ENCODE measurements at places on chromosomes 4 and X.
A peak's percentile ranks its signal among the peaks of the same experiment; 100 is the strongest.

DNA sequence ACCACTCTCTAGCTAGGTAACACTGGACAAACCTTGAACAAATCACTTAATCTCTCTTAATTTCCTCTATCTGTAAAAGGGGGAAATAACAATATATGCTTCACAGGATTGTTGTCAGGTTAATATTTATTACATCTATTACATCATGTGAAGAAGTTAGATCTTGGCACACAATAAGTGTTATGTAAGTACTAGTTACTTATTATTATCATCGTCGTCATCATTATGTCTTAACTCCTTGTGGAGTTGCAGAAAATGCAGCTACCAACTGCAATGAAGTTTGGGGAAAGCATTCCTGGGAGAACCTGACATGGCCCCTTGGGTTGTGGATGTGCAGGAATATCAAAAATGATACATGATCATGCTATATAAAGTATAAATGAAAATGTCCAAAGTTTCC, 4.8 kb upstream of the JCHAIN start:
- no peak for DNase-seq

DNA sequence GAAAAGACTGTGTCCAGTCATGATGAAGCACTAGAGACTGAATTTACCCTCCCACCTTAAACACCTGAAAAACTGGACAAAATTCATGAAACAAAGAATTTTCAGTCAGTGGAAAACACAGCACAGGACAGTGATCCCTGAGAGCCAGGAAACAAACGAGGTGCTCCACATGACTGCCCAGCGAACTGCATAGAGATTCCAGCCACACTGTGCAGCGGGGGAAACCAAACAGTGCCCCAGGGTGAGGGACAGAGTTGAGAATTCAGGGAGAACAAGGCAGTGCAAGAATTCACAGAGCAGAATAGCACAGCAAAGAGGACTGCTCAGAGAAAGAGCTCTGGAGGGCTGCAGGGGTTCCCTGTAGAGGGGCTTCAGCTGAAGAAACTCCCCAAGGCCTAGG, 55.5 kb upstream of the SEC24B start:
- no peak for DNase-seq

DNA sequence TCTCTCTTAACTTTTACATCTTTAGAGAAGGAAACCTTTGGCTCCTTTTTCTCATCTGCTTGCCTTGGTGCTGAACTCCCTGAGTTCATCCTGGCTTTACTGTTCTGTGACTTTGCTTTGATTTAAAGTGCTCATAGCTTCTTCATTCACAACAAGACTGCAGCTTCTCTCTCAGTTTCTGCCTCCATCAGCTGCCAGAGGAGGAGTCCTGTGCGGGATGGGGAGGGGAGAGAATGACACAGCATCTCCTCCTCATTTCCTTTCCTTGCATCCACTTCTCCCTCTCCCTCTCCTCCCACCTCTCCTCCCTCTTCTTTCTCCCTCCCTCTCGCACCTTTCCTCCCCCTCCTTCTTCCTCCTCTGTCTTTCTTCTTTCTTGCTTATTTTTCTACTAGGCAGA, 42.0 kb downstream of the CBLL2 start:
- no peak for DNase-seq

DNA sequence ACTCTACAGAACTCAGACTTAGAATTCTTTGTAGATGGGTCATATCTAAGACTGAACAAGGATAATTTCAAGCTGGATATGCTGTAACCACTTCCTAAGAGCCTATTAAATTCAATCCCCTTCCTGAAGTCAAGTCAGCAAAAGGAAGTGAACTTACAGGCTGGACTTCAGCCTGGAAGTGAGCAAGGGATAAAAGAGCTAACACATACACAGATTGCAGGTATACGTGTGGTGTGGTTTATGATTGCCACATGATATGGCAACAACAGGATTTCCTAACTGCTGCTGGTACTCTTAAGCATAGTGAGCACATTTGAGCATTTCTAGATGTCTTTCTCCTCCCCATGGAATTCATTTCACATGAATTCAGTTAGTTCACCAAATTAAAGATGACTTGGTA, 38.2 kb upstream of the UXT start:
- no peak for DNase-seq

GRCh38 chr4:76305971-76306881, at the start of gene STBD1:
TSS of gene STBD1 (plus strand) at chr4:76306733. CDS start at chr4:76306770, 37 bp downstream.
- peak; percentile 48 for DNase-seq

DNA sequence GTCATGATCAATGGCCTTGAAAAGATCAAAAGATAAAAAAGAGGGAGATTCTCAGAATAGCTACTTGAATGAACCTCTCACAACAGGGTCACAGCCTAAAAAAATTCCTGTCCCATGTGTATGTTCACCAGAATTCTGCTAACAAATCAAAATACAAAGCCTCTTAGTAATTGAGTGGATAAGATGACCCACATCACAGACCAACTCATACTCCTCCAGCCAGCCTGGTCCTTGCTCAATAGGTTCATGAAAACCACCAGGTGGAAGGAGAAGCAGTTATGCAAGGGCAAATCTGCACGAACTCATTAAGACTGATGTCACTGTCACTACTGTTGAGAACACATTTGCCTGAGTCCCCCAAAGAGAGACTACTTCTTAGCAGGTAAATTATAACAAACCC, 21.5 kb downstream of the WDFY3 start:
- DNase-seq, result no peak

- no peak for DNase-seq
Observed at GRCh38 chr4:184282895-184283654, 65.4 kb upstream of the ENPP6 start.

DNA sequence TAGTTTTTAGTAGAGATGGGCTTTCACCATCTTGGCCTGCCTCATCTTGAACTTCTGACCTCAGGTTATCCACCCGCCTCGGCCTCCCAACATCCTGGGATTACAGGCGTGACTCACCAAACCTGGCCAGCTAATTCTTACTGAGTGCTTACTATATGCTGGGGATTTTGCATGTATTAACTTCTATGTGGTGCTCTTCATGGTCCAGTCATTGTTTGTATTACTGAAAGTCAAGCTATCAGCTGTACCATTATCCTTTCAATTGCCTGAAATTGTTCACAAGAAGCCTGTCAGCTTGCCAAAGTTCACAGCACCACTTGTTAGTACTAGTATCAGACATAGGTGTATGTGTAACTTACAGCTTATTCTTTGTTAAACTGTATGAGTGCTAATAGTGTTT, 1272.1 kb downstream of the ARAP2 start:
- no peak for DNase-seq

- no peak for DNase-seq
Observed at GRCh38 chr4:157832596-157832995, 340.2 kb downstream of the GASK1B start.

DNA sequence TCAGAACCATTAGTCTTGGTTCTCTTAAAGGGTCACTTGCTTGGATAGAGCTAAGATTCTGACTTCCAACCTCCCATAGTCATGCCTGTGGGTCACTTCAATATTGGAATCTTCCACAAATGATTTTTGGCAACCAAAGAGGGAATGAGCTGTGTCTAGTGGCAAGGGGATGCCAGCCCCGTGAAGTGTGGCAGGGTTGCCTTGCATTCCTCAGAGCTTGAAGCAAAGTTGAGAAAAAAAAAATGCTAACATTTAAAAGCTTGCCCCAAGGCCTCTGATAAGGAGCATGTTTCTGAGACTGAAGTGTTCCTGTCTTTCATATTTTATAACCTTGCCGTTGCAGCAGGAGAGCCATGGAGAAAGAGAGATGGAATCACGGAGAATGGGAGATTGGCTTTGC, 120.2 kb downstream of the PAPSS1 start:
- DNase-seq, result no peak

- DNase-seq, result no peak
Observed at GRCh38 chrX:68746988-68747387, 81.8 kb upstream of the EFNB1 start.

DNA sequence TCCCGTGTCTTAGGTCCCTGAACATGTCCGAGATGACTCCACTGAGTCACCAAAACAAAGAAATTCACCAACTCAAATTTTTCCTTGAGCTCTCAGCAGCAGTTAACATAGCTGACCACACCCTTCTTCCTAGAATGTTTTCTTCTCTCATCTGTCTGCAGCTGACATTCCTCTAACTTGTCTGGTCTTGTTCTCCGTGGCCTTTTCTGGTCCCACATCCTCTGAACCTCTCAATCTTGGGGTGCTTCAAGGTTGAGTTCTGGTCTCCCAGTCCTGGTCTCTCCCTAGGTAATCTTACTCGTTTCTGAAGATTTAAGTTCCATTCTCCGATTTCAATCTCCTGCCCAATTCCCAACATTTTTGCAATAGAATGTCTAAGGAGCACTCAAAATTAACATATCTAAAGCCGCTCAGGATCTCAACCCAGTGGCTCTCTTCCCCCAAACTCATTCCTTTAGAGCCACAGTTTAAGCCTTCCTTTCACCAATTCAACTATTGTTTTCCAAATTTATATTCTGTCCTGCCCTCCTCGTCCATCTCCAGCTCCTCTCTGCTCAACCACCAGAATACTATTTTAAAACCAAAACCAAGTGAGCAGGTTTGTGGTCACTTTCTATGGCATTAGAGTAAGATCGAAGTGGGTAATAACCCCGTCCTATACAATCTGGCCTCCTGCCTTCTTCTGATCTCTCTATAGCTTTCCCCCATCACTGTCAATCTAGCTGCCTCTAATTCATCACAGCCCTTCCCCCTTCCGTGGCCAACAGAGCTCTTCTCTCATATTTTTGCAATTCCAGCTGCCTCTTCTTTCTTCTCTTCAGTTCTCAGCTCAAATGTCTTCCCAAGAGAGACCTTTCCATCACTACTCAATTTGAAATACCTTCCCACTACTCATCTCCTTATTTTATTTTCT, 1.2 kb downstream of the TRIML2 start:
- no peak for DNase-seq

DNA sequence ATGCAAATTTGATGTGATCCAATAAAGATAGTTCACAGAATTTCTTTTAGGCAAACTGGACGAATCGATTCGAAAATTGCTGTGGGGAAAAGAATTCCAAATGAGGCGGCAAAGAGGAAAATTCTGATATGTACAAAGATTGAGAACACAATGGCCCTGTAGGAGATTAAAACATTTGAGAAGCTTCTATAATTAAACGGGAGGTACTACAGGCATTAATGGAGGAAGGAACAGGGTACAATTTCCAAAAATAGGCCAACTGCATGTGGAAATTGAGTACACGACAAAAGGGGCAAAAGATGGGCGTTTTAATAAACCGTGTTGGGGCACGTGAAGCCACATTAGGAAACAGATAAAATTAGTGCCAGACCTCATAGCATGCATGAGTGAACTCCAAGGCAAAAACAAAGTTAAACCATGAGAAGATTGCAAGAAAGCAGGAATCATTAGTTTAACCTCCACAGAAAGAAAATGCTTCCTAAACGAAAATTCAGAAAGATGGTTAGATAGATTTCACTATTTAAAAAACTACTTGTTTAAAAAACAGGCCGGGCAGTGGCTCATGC, 68.4 kb downstream of the DHRSX start:
- DNase-seq, result no peak

- DNase-seq, result no peak
Observed at GRCh38 chr4:44961001-44961755, 234.8 kb upstream of the GNPDA2 start.

- no peak for DNase-seq
Observed at GRCh38 chr4:47598320-47598719, 113.2 kb downstream of the ATP10D start.
